ENCODE measurements at places on chromosomes 6 and 20.

- no peak for DNase-seq
Measured at GRCh38 chr6:70673054-70673453, 5.4 kb downstream of the SMAP1 start.

GRCh38 chr20:52383995-52384621 lies 192.5 kb upstream of the ZFP64 start:
- DNase-seq: no peak

DNA sequence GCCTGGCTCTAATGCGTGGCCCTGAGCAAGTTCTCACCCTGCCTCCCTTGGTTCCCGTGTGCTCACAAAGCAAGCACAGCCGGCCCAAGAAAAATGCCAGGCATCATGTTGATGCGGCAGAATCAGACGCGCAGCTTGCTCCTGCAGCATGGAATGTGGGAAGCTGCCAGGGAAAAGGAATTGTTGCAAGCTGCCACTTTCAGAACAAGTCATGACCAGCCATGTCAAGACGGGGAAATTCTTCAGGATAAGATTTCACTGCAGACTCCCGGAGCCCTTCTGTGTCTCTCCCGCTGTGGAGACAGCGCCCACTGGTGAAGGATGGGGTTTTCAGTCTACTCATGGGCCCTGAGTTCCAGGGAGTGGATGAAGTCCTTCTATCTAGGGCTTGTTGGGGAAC lies 4.6 kb downstream of the DACT2 start:
- DNase-seq: no peak

DNA sequence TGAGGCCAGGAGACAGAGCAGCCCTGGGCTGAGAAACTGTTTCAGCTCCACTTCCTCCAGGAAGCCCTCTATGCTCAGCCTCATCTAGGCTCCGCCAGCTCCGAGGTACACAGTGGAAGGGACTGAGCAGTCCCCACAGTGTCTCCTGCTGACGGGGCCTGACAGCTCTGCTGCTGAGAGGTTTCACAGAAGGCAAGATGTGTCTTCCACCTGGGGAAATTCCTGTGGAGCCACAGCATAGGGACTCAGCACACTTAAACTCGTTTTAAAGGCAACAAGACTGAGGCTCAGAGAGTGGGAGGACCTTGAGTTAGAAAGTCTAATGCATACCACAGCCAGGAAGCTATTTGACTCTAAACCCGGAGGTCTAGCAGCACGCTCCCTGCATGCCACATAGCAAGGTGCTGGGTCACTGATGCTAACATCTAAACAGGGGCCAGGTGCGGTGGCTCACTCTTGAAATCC lies 6.8 kb downstream of the ADA start:
- DNase-seq: peak; percentile 17

DNA sequence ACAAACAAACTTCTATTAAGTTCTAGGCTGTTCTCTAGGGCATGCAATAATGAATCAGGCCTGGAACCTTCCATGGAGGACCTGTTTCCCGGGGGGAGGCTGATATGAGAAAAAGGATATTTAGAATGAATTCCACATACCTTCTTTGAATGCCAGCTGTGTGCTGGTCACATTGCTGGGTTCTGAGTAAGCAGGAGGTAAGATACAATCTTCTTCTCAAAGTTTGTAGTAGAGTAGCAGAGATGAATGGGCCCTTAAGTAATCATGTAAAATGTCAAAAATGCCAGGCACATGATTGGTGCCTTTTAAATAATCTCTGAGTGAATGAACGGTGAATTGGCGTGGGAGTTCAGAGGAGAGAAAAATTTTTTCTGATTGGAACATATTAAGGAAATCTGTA lies 47.4 kb downstream of the TGM2 start:
- no peak for DNase-seq

- DNase-seq: no peak
Measured at GRCh38 chr6:55636406-55637102, 57.6 kb upstream of the HMGCLL1 start.

DNA sequence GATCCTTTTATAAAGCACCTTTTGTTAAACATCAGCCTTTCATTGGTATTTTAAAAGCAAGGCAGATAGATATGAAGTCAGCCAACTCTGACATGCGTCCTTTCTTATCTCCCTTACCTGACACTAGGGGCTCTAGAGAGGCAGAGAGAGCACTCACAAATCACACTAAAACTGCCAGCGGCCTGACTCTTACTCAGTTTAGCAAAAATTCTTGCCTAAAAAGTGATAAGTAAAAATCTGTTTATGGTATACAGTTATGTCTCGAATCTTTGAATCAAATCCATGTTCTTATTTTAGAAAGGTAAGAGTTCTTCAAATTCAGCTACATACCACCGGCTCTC lies 10.4 kb upstream of the TDRD6 start:
- DNase-seq: no peak

DNA sequence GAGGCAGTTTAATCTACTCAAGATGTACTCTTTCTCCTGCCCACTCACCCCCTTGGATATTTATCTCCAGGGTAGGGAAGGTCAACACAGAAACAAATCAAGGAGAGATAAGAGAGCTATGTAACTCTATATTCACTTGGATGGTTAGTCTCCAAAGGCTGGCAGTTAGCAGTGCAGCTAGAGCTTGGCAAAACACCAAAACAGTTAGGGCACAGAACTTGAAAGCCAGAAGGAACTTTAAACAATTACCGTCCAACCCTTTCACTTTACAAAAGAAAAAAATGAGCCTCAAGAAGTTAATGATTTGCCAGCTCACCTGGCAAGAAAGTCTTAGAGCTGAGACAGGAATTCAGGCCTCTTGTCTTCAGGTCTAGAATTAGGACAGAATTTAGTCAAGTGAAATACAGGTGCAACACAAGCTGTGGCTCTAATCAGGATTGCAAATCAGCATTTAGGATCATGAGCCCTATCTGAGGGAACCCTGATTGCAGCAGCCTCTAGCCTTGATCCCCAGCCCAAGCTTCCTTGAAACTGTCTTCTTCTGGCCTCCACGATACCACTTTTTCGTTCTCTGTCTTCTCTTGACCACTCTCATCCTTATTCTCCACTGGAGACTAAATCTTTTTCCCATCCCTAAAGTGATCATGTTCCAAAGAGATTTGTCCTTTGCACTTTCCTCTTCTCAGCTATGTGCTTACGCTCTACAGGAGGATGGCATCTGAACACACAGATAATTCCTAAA lies 14.9 kb downstream of the NEDD9 start:
- no peak for DNase-seq

Measured in activated gamma-delta T cell (primary cell).